NCI-H748 treated with DMSO at 0.1 percent for 48 hours (cell line): ENCODE measurements at places on chromosomes 2 and 18.

- no peak for DNase-seq
Observed at GRCh38 chr18:45186832-45187231, 428.4 kb upstream of the SLC14A2 start.

- no peak for DNase-seq
Observed at GRCh38 chr18:36934884-36935283, 106.0 kb downstream of the KIAA1328 start.

DNA sequence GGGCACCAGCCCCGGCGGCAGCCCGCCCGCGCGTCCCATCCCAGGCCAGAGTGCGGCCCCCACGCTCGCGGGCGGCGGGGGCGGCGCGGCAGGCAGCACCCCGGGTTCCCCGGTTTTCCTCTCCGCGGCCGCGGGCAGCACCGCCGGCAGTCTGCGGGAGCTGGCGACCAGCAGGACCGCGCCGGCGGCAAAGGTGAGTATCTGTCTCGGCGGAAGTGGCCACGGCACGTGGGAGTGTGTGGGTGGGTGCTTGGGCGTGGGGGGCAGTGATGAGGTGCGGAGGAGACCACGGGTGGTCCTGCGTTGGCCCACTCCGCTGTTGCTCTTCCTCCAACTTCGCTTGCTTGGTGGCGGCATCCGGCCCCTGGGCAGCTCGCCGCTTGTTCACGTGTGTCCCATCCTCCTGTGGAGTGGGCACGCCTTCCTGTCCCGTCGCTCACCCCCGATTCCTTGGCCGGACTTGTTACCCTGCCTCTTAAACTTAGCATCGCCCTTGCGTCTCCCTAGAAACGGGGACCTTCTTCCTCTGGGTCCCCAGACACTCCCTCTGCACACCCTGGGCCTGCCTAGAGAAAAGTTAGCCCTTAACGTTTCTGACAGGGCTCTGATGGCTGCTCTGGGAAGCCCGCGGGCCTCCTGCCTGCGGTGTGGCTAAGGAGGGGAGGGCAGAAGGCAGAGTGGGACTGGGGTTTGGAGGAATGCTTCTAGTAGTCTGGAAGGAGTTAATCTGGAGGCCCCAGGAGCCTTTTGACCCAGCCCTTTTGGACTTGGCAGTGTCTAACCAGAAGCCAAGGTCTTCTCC, 1.1 kb downstream of the SH3RF3 start:
- no peak for DNase-seq

- DNase-seq: no peak
Observed at GRCh38 chr2:51224790-51225189, 192.9 kb upstream of the NRXN1 start.

- no peak for DNase-seq
Observed at GRCh38 chr2:187826023-187826422, 271.8 kb upstream of the TFPI start.

GRCh38 chr18:11533942-11534496, 75.4 kb upstream of the SLC35G4 start:
- no peak for DNase-seq

- DNase-seq: no peak
Observed at GRCh38 chr2:182584462-182584861, 131.6 kb upstream of the DNAJC10 start.

DNA sequence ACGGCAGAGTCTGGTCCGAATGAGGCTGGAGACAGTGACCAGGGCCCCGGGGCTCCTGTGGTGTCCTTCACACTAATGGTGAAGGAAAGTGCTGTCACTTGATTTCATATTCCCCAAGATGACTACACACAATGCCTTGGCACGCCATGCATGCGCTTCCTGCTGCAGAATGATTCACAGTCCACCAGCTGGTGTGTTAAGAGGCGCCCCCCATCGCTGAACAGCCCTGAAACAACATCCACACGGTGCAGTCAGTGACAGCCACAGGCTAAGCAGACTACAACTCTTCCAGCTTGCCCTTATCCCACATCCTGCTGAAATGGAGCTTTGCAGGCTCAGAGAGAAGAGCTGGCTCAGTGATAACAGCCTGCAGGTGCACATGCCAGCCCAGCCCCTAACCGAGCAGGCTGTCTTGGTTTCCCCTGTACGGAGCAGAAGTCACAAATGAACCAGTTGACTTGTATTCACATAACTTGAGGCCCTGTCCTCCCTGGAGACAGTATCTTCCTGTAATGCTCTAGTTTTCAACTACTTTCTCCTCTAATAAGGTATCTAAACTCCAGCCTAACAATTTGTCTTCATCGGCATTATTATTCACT, 24.3 kb upstream of the CDH20 start:
- DNase-seq: no peak

DNA sequence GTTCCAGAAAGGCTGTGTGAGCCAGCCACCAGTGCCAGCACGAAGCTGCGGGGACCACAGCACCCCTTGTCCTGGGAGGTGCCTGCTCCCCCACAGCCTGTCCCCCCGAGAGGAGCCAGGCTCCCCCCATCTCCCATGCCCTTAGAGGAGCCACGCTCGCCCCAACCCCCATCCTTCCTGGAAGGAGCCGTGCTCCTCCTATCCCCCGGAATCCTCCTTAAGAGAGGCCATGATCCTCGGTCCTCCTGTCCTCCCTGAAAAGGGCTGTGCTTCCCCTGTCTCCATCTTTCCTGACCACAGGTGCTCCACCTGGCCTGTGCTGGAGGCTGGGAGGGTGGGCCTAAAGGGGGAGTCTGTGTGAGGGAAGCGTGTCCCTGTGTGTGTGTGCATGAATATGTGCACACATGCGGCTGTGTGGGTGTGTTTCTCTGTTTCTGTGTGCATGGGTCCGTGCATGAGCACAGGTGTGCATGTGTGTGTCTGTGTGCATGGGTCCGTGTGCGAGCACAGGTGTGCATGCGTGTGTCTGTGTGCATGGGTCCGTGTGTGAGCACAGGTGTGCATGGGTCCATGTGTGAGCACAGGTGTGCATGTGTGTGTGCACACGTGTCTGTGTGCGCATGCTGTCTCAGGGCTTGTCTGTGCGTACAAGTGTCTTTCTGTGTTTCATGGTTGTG, 80.3 kb downstream of the RTP5 start:
- no peak for DNase-seq

GRCh38 chr2:44562737-44563136, 201.0 kb downstream of the CAMKMT start:
- DNase-seq: no peak

- DNase-seq: no peak
Observed at GRCh38 chr2:174753038-174753633, 11.1 kb downstream of the CHRNA1 start.

GRCh38 chr2:76613330-76613729, 902.6 kb upstream of the GCFC2 start:
- no peak for DNase-seq

DNA sequence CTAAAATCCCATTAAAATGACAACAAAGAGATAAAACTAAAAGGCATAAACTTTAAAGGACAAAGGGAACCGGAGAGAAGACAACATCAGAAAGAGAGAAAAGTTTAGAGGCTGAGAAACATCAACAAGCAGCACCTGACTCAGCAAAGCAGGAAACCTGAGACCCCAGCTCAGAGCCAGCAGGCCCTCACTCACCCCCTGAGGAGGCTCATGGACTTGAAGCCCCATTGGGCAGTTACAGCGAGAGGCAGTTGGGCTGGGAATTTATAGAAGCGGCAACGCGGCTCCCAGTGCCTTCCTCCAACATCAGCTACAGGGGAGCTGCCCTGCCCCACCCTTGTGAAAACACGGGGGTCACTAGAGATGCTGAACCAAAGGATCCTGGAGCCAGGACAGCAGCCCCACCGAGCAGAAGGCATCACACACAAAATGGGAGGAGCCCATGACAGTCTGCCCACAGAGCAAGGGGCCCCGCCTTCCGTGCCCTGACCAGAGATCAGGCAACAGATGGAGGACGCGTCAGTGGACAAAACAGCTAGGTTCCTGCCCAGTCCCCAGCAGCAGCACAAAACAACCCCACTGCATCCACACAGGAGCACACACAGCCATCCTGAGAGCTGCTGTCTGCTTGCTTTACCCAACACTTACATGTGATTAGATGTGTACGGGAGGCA, 52.7 kb downstream of the CMPK2 start:
- no peak for DNase-seq

DNA sequence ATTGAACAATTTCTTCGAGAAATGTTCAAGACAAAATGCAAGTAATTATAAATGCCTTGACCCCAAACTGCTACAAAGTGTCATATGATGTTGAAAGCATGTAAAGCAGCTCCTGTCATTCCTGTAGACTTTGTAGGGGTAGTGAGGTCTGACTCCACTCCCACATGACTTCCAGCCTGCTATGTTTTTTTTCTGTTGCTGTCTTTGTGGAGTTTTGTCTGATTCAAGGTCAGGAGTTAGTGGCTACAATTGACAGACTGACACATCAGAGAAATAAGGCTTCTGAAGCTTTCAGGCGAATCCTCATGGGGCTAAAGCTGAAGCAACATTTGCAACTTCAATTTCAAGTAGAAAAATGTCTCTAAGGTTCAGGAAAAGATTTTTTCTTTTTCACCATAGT, 63.9 kb upstream of the CCDC195 start:
- DNase-seq: no peak

GRCh38 chr2:26914659-26915310, 55.7 kb upstream of the MAPRE3 start:
- no peak for DNase-seq

GRCh38 chr2:184779777-184780176, 181.4 kb downstream of the ZNF804A start:
- no peak for DNase-seq

GRCh38 chr2:167987026-167987425, 260.4 kb downstream of the STK39 start:
- no peak for DNase-seq

GRCh38 chr2:152251811-152252210, 76.2 kb upstream of the STAM2 start:
- no peak for DNase-seq

DNA sequence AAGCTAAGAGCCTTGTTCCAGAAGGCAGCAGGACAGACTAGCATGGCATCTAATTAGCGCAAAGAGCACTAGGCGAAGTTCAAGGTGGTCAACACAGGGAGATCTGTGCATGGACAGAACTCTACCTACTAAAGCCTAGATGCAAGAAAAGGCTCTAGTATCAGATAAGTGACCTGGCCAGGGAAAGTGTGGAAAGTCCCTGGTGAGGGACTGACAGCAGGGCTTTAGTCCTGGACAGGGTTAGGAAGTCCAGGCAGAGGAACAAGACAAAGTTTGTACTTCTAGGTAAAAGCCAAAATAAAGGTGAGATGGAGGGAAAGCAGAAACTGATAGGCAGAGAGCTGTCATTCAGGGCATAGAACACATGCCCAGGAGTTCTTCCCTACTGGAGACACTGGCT, 45.0 kb upstream of the PCBP1 start:
- DNase-seq: no peak

GRCh38 chr2:104758199-104758620, 95.7 kb upstream of the POU3F3 start:
- no peak for DNase-seq

- no peak for DNase-seq
Observed at GRCh38 chr18:40037356-40037755, 1917.7 kb upstream of the PIK3C3 start.

DNA sequence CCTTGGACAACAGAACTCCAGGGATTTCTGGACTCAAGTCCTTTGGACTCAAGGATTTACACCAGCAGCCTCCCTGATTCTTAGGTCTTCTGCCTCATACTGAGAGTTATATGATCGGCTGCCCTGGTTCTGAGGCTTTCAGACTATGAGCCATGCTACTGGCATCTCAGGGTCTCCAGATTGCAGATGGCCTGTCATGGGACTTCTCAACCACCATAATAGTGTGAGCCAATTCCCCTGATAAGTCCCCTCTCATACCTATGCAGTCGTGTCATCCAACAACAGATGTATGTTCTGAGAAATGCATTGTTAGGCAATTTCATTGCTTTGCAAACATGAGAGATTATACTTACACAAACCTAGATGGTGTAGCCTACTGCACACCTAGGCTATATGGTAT, 61.4 kb upstream of the MSTN start:
- no peak for DNase-seq

DNA sequence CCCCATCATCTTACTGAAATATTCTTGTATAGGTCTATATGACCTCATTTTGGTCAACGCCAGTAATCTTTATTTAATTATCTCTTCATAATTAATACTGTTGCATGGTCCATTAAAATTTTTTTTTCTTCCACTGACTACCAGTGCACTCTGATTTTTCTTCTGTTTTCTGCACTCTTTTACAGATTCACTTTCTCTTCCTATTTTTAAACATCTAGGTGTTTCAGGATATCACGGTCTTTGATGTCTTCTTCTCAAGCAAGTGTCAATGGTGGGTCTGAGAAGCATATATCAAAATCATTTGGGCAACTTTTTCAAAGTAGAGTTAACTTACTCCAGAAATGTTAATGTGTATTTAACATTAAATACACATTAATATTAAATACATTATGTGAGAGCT, 51.4 kb downstream of the CCDC141 start:
- no peak for DNase-seq

GRCh38 chr2:1685078-1685956, 59.0 kb downstream of the PXDN start:
- DNase-seq: no peak

- DNase-seq: no peak
Observed at GRCh38 chr18:67362906-67363305, 153.6 kb downstream of the DSEL start.

DNA sequence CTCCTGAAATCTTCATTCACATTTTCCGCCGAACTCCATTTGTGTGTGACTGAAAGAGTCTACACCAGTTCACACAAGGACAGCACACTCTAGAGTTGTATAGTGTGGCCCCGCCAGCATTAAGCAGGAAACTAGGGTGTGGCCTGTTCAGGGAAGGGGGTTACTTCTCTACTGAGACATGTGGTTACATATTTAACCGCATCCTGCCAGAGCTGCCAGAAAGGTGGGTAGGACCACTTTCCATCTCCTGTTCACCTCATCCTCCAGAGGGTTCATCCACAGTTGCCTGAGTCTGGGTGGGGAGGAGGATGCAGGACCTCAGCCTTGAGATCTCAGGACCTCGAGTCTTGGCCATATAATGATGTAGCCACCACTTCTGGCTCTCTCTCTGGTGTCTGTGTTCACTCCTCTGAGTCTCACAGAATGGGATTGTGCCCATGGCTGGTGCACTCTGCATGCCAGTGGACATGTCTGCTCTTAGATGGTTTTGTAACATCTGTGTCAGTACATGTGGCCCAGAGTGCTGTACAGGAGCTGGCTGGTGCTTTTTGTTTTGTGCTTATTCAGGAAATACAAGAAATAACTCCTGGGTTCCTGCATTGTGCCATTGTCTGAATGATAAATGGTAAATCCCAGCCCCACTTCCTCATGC, 7.7 kb upstream of the SP140L start:
- DNase-seq: no peak

GRCh38 chr2:222922019-222922800, 61.4 kb downstream of the ACSL3 start:
- DNase-seq: no peak

DNA sequence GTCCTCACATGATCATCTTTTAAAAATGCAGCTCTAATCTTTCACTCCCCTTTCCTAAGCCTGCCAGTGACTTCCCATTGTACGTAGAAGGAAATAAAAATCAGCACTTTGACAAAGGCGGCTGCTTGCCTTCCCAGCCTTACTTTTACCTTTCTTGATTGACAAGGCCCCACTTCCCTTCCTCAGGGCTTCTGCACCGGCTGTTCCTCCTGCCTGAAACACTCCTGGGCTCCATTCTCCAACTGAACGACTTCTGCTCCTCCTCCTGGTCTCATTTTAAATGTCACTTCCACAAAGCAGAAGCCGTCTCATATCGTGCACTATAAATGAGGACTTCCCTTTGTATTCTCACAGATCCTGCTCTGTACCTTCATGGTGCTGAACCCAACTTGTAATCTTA, 56.1 kb downstream of the OSBPL6 start:
- DNase-seq: no peak

GRCh38 chr18:48238636-48239035, 170.5 kb downstream of the ZBTB7C start:
- no peak for DNase-seq

- no peak for DNase-seq
Observed at GRCh38 chr18:4130734-4131719, 324.1 kb downstream of the DLGAP1 start.
